BJ (cell line): ENCODE measurements at places on chromosomes 11 and 22.

GRCh38 chr11:46557684-46558151, 36.1 kb downstream of the AMBRA1 start:
- no peak for DNase-seq

DNA sequence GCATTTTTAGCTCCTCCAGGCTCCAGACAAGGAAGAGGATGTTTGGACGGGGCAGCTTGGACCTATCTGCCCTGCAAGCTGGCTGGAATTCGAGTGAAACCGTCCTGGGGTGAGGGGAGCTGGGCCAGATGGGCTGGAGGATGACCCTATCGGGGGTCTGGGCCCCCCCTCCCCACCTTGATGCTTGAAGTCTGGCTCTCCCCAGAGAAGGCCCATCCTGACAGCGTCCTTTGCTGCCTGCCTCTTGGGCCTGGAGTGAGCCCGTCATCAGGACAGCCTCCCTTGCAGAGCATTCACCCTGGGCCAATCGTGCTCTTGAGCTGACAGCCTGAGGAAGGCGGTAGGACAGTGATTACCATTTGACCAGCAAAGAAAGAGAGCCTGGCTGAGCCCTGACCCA, 5.3 kb upstream of the PDGFB start:
- DNase-seq: no peak

- no peak for DNase-seq
Observed at GRCh38 chr11:39374963-39375698, 2084.3 kb downstream of the LRRC4C start.

DNA sequence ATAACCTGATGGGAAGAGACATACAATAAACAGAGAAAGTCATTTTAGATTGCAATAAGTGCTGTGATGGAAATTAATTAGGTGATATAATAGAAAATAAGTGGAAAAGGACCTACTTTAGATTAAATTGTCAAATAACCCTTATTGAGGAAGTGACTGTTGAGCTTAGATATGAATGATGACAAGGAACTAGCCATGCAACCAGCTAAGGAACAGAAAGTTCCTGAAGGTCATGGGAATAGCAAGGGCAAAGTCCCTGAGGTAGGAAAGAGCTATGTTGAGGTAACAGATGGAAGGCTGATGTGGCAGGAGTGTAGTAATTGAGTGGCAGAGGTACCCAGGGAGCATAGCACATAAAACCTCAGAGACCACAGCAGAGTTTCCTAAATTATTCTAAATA, 135.2 kb downstream of the WNT11 start:
- no peak for DNase-seq

DNA sequence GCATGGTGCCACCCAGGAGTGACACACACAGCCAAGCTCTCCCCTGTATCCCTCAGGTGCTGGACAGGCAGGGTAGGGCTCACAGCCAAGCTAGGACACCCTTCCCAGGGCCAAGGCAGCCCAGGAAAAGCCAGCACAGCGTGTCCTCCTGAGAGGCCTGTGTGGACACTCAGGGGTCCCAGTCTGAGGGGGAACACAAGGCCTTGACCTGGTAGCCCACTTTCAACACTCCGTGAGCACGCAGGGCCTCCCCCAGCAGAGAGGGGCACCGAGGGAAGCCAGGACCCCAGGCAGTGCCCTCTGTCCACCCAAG, 24.9 kb downstream of the OSBPL5 start:
- DNase-seq: no peak
